Uterus (tissue), 4 donors: ENCODE measurements at places on chromosomes 7 and 10. TPM values are rescaled to one million over a fixed set of nuclear protein-coding genes. Genes with fewer than 3 reads are reported as not detected.

Gene SUN3
- not detected for total RNA-seq

Gene NANOS1
- 2.7 TPM for total RNA-seq

DNA sequence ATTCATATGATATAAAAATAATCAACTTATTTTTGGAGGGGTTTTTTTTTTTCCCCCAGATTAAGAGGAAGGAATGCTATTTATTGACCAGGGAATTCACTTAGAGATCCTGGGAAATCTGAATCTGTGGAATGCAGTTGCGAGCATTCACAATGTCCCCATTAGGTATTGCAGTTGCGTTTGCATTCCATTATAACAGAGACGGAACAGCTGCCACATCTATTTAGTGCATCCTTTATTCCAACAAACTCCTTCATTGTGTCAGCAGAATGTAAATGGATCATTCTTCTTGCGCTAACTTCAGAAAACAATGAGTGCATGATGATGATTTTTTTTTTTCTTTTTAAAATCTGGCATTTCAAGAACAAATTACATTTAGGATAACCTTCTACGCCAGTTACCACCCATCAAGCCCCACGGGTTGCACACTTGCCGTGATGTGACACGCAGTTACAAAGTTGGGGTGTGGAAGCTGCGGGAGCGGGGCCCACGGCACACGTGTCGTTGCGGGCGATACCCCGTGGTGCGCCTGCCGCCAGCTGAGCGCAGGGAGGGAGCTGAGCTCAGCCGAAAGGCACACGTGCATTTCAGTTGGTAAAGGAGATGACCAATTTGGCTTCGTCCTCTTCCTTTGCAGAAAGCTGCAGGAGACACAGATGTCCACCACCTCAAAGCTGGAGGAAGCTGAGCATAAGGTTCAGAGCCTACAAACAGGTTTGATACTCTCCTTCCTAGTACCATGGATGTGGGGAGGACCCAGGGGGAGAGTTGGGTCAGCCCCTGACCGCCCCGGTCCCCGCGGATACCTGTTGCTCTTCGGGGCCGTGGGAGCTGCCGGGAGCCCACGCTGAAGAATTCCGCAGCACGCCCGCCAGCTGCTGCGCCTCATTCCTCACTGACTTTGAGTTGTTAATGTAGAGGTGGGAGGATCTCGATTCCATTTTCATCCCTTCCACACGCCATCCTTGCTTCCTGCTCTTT is 175.3 kb upstream of the SH2B2 start:
- no peaks in the 10 kb centered on the region for H3K36me3 ChIP-seq
- no peaks in the 10 kb centered on the region for H3K4me1 ChIP-seq
- no peaks in the 10 kb centered on the region for H3K27me3 ChIP-seq
- H3K27ac ChIP-seq, result peak overlapping the region; percentile 57
- peak; percentile 24 for DNase-seq
- H3K4me3 ChIP-seq, result no peak overlapping the region

DNA sequence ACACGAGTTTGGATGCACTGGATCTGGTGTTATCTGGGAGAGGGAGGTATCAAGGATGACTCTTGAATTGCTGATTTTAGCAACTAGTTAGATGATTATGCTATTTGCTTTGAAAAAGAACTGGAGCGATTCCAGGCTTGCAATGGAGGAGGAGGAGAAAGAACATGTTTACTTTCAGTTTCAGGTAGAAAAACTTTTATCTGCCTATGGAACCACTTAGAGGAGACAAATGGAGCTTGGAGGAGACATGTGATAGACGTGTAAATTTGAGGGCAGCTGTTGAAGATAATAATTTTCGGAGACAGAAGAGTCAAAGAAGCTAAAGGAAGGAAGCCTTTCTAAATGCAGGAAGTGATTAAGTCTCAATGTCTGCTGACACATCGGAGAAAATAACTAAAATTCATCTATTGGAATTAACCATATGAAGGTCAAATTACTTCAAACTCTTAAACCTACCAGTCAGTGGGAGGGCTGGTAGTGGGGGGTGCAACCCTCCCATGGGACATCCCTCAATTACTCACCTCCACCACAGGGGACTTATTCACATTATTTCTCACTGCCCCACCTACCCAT is 56.4 kb upstream of the GNAI1 start:
- H3K27me3 ChIP-seq, result no peaks in the 10 kb centered on the region
- peak overlapping the region; percentile 15 for H3K4me3 ChIP-seq
- no peaks in the 10 kb centered on the region for H3K4me1 ChIP-seq
- H3K27ac ChIP-seq, result no peak overlapping the region
- DNase-seq, result no peak
